ENCODE measurements at places on chromosomes 2 and 18.

DNA sequence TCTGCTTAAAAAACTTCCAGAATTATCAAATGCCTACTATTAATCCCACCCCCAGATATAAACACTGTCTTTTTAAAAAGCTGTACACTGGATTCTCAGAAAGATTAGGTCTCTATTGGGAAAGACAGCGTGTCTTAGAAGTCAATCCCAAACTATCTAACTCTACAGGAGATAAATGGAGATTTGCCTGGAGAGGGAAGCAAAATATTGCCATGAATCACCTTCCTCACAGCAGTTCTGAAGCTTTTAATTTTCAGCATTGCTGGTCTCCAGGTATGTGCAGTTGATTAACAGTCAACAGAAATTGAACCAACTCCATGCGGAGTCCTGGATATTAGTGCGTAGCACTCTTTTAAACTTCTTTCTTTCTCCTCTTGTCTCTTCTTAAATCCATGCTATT is 122.2 kb downstream of the DSC3 start:
- DNase-seq, result no peak

DNA sequence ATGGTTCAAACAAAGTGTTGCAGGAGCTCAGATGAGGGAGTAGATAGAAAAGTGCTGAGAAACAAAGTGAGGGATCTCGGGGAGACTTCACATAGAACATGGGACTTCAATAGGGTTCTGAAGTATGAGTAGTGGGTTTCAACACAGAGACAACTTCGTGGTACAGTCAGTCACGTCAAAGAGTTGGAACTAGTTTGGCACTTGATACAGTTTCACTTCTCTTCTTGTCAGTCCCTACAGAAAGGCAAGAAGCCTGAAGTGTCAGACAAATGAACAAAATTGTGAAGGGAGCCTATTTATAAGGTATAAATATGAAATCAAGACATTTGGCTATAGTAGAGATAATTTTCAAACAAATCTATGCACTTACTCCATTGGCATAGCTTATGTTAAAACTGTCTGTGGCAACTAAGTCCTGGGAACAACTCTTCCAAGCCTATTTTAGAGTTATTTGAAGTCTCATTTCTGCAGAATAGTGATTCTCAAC is 338.0 kb downstream of the TDRD15 start:
- DNase-seq, result no peak

- DNase-seq, result no peak
These were observed 177.4 kb downstream of the ASXL3 start for GRCh38 chr18:33755391-33755790.

GRCh38 chr2:120383191-120383590 is 37.3 kb downstream of the INHBB start:
- DNase-seq, result no peak

GRCh38 chr2:49111006-49111405 is 43.3 kb downstream of the FSHR start:
- DNase-seq, result no peak

DNA sequence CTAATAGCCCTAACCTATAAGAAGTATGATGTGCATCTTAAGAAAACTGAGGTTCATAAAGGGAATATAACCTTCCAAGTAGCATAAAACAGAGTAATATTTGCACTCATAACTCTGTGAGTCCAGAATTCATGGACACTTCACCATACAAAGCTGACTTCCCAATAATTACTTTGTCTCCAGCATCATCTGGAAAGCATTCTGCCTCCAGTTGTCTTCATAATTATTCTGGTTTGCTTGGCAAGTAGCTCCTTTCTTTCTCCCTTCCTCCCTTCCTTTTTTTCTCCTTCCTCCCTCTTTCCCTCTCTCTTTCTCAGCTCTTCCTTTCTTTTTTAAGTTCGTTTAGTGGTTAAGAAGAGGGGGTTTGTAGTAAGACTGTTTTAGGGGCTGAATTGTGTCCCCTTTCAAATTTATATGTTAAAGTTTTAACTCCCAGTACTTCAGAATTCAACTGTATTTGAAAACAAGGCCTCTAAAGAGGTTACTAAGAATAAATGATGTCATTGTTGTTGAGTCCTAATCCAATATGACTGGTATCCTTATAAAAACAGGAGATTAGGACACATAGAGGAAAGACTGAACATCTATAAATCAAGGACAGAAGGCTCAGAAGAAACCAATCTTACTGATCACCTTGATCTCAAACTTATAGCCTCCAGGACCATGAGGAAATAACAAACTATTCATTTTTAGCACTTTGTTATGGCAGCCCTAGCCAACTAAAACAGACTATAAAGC is 28.9 kb downstream of the TFPI start:
- no peak for DNase-seq

- no peak for DNase-seq
These were observed 835 bp upstream of the IL18RAP start for GRCh38 chr2:102421890-102422759.

DNA sequence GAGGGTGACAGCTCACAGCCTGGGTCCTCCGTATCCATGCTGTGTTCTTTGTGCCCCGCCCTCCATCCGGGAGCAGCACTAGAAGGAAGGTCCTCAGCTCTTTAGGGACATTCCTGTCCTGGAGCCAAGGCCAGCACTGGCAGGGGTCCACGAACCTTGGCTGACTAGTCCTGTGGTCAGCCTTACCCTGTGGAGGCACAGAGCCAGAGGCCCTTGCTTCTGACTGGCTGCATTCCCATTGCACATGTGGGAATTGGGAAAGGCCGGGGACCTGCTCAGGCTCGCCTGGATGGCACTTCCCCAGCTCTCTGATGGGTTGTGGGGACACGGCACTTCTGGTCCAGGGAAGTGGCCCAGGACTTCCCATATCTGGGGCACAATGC is 24.9 kb upstream of the RHOB start:
- DNase-seq, result no peak

Measured in suppressor macrophage treated with lipopolysaccharide for 4 hours (primary cell).